Liver (tissue), 10 donors: ENCODE measurements at places on chromosomes 13 and 19.

GRCh38 chr13:110628952-110629701 lies 13.8 kb downstream of the NAXD start:
- no peak overlapping the region for H3K4me3 ChIP-seq
- H3K27me3 ChIP-seq, result no peaks in the 10 kb centered on the region
- H3K4me1 ChIP-seq, result peaks cover 12% of the 10 kb centered on the region
- no peak overlapping the region for H3K27ac ChIP-seq
- no peak for DNase-seq

DNA sequence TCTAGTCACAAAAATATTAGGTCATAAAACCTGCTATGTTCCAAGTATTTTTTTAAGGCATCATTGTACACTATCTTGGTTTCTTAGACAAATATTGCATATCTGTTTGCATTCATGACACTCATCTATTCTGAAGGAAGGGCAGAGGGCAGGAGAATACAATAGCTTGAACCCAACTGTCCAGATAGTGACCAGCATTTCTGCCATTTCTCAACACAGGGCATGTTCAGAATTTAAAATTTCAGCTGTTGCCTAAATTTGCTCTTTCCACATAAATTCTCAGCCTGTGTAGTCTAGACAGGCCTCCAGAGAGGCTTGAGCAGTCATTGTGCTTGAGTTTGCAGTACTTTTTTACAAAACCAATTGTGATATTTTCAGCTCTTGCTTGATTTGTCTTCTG lies 119.5 kb downstream of the ZAR1L start:
- H3K27me3 ChIP-seq, result no peaks in the 10 kb centered on the region
- no peaks in the 10 kb centered on the region for H3K4me1 ChIP-seq
- no peak overlapping the region for H3K27ac ChIP-seq
- no peak overlapping the region for H3K4me3 ChIP-seq

DNA sequence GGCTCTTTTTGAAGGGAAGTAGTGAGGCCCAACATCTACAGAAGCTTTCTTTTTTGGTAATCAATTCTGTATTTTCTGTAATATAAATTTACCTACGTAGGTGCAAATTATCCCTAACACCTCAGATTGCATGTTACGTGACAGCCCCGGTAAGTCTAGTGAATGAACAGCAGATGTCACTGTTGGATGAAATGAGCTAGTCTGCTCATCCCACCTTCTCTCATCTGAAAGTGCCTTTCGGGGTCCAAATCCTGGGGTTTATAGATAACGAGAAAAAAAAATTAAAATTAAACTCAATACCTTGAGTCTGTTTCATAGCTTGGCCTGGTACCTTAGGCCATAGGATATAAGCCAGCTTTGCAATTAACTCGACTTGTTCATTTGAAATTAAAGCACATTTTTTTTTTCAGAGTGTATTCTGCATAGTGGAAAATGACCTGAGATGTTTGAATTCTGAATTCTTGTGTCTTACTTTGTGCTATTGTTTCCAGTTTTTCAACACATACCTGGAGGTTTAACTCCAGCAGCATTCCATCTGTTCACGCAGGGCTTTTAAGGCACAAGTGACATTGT lies 548.2 kb downstream of the GPC5 start:
- H3K4me1 ChIP-seq, result no peaks in the 10 kb centered on the region
- no peak overlapping the region for H3K27ac ChIP-seq
- H3K27me3 ChIP-seq, result no peaks in the 10 kb centered on the region

- no peaks in the 10 kb centered on the region for H3K4me1 ChIP-seq
- no peaks in the 10 kb centered on the region for H3K27me3 ChIP-seq
- H3K4me3 ChIP-seq, result peak within 1 kb of the TSS; percentile 82
- DNase-seq, result peak; percentile 100
- H3K27ac ChIP-seq, result peak within 1 kb of the TSS; percentile 69
Measured at GRCh38 chr19:12440541-12441316, at the start of gene ZNF443. Gene ZNF443, minus strand, starts transcription at chr19:12441021. Its CDS starts 107 bp downstream, at chr19:12440914.

- peaks cover 27% of the 10 kb centered on the region for H3K4me1 ChIP-seq
- peak overlapping the region; percentile 60 for H3K4me3 ChIP-seq
- no peaks in the 10 kb centered on the region for H3K36me3 ChIP-seq
- H3K27me3 ChIP-seq, result no peaks in the 10 kb centered on the region
Measured at GRCh38 chr19:45496349-45496953, 396 bp downstream of the RTN2 start.
